ENCODE measurements at places on chromosomes 6 and 20. TPM values are rescaled to one million over a fixed set of nuclear protein-coding genes. Genes with fewer than 3 reads are reported as not detected.
A peak's percentile ranks its signal among the peaks of the same experiment; 100 is the strongest.

DNA sequence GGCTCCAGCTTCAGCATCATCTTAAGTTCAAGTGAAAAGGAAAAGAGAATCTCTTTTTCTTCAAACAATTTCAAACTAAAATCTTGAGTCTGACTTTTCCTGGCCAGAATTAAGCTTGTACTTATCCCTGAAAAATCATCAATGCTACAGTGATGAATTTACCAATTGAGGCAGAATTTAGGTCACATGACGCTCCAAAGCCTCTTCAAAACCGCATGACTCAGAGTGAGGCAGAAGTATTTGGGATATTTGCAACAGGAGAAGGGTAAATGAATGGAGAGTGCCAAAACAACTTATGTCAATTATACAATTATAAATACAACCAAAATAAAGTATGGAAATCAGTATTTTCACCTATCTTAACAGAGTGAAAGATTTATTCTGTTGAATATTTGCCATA, 515.5 kb downstream of the COL12A1 start:
- H3K27me3 ChIP-seq = no peaks in the 10 kb centered on the region
- no peak for DNase-seq
- no peak overlapping the region for H3K4me3 ChIP-seq

GRCh38 chr20:63432577-63433325, 39.7 kb downstream of the KCNQ2 start:
- no peak for DNase-seq
- peaks cover 13% of the 10 kb centered on the region for H3K27me3 ChIP-seq
- H3K36me3 ChIP-seq = no peaks in the 10 kb centered on the region
- peaks cover 8% of the 10 kb centered on the region for H3K4me1 ChIP-seq

DNA sequence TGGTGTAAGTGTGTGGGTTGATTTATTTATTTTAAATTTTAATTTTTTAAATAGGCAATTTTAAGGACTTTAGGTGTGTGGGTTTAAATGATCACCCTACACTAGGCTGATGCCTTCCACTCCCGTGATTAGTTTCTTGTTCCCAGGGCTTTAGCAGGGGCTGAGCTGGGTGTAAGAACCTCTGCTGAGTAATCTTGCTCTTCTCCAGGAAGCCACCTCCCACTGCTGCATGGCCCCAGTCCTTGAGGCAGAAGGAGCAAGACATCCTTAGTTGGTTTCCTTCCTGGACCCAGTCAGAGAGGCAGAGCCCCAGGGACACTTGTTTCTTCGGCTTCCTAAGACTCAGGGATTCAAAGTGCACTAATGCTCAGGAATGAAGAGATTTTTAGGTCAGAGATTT, 19.8 kb upstream of the CDC5L start:
- peaks cover 14% of the 10 kb centered on the region for H3K27me3 ChIP-seq
- H3K4me3 ChIP-seq = no peak overlapping the region
- H3K36me3 ChIP-seq = no peaks in the 10 kb centered on the region
- DNase-seq = peak; percentile 45
- no peak overlapping the region for H3K27ac ChIP-seq

RSPO3 gene
- total RNA-seq = not detected

SASH1 gene
- total RNA-seq = 0.03 TPM

GRCh38 chr6:15320693-15321092, 74.8 kb downstream of the JARID2 start:
- H3K27me3 ChIP-seq = no peaks in the 10 kb centered on the region
- H3K4me1 ChIP-seq = peaks cover 76% of the 10 kb centered on the region
- no peak overlapping the region for H3K4me3 ChIP-seq
- no peak for DNase-seq

DNA sequence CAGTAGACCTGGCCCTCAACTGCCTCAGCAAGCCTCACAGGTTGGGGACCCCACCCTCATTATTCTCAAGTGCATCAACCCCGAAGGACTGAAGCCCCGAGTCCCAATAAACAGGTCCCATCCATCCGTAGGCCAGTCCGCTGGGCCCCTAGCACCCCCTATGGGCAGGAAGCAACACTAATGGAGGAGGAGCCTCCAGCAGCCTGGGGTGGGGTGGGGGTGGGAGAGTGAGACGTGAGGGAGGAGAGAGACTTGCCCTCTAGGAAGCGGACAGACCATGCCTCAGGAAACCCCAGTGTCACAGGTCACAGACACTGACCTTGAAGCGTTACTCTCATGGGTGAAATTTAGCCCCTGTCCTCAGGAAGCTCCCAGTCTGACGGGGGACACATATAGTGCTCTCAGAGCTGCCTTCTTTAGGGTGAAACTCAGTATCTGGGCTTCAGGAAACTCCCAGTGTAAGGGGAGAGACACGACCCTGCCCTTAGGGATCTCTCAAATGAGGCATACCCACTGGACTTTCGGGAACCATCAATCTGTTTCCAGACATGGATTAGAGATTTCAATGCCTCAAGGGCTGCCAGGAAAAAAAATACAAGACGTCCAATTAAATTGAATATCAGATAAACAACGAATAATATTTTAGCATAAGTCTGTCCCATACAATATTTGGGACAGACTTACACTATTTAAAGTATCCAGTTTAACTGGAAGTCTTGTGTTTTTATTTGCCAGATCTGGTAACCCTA, 125.8 kb downstream of the MRPL14 start:
- peaks cover 10% of the 10 kb centered on the region for H3K4me1 ChIP-seq
- no peaks in the 10 kb centered on the region for H3K36me3 ChIP-seq
- no peak overlapping the region for H3K4me3 ChIP-seq
- H3K27ac ChIP-seq = no peak overlapping the region
- peaks cover 53% of the 10 kb centered on the region for H3K27me3 ChIP-seq

STMN3 gene
- total RNA-seq = 8.0 TPM

SLC2A4RG gene
- total RNA-seq = 69.9 TPM

- DNase-seq = no peak
- no peak overlapping the region for H3K4me3 ChIP-seq
- H3K27me3 ChIP-seq = peaks cover 47% of the 10 kb centered on the region
These were observed 10.0 kb upstream of the SLC4A11 start for GRCh38 chr20:3248993-3249347.

DNA sequence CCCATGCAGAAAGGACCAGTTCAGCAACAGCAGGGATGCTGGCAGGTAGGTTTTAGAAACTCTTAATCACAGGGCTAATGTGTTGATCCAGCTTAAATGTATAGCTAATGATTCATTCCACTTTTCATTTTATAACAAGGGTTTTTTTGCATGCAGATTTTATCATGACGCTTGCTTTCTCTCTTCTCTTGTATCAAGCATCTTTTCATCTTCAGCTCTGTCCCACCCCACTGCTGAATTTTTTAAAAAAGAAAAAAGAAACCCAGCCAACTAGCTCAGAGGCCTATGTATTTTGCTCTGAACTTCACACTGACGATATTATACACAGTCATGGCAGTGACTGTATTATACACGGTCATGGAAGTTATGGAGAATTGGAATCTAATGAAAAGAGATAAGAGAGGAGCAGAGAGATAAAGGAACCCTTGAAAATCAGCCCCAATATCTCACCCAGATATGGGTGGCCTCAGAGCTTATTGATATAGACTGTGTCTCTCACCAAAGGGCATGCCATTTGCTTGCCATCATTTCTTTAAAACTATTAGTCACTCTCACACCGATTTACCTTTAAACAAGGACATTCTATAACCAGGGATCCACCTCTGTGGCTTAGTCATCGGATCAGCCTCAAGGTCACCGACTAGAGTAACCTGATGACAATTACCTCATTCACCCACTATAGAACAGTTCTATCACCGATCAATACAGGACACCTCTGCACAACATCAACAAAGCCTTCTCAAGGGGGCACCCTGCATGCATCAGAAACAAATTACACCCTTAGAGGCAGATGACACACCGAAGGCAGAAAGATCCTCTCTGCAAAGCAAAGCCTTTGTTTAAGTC, 222.0 kb downstream of the ATXN1 start:
- H3K4me3 ChIP-seq = no peak overlapping the region
- H3K27ac ChIP-seq = no peak overlapping the region
- DNase-seq = no peak
- no peaks in the 10 kb centered on the region for H3K27me3 ChIP-seq
- peaks cover 11% of the 10 kb centered on the region for H3K36me3 ChIP-seq

DNA sequence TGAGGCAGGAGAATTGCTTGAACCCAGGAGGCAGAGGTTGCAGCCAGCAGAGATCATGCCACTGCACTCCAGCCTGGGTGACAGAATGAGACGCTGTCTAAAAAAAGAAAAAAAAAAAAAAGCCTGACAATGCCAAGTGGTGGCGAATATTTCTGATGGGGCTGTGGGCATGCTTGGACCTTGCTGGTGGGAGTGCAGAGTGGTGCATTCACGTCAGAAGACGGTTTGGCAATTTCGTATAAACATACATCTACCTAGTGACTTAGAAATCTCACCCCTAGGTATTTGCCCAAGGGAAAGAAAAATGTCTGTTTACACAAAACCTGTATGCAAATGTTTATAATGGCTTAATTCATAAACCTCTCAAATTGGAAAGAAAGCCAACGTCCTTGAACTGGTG, 33.6 kb downstream of the CTCFL start:
- DNase-seq = no peak
- H3K27ac ChIP-seq = no peak overlapping the region
- peaks cover 4% of the 10 kb centered on the region for H3K4me1 ChIP-seq
- H3K4me3 ChIP-seq = no peak overlapping the region

- no peaks in the 10 kb centered on the region for H3K4me1 ChIP-seq
- no peak overlapping the region for H3K27ac ChIP-seq
- H3K4me3 ChIP-seq = no peak overlapping the region
- DNase-seq = no peak
These were observed 13.1 kb downstream of the DNPH1 start for GRCh38 chr6:43216200-43216599.

- DNase-seq = no peak
- no peaks in the 10 kb centered on the region for H3K27me3 ChIP-seq
- H3K27ac ChIP-seq = peak overlapping the region; percentile 82
- H3K36me3 ChIP-seq = peaks cover 85% of the 10 kb centered on the region
- H3K4me1 ChIP-seq = peaks cover 61% of the 10 kb centered on the region
- H3K4me3 ChIP-seq = peak overlapping the region; percentile 94
These were observed 2.7 kb upstream of the ZNFX1 start for GRCh38 chr20:49280463-49281058.

LRRN4 gene
- not detected for total RNA-seq

BMP6 gene
- not detected for total RNA-seq

DNA sequence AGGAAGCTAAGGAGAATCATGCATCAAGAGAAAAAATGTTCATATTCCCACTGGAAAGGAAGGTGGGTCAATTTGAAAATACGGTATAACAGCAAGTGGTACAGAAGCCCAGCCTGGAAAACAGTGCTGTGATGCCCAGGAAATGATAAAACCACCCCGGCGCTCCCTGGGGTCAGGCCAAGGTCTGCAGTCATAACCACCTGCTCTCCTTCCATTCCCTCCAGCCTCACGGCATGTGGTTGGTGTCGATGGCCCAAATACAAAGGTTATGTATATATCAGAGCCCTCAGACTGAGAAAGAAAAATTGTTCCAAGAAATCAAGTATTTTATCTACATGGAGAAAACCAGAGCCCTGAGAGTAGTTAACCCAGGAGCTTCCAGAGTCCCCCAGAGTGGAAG, 208.1 kb upstream of the CDYL start:
- no peak for DNase-seq
- H3K27me3 ChIP-seq = peaks cover 4% of the 10 kb centered on the region
- H3K4me3 ChIP-seq = no peak overlapping the region
- no peaks in the 10 kb centered on the region for H3K4me1 ChIP-seq

DNA sequence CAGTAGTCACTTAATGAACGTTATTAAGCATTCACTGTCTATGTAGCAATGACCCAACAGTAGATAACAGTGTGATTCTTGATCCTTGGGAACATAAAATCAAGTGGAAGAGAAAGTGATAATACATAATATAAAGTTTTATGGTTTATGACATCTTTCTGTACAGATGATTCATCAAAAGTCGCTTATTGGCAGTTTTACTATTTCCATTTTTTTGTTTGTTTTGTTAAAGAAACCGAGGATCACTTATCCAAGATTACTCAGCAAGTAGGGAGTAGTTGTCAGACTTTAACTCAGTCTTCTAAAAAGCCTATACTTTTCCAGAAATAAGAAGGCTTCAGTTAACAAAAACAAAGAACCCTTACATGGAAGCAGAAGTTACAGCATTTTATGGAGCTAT, 260.8 kb downstream of the ZFAND3 start:
- H3K4me3 ChIP-seq = no peak overlapping the region
- H3K27ac ChIP-seq = no peak overlapping the region
- no peaks in the 10 kb centered on the region for H3K27me3 ChIP-seq
- no peak for DNase-seq
- H3K36me3 ChIP-seq = peaks cover 8% of the 10 kb centered on the region
- H3K4me1 ChIP-seq = no peaks in the 10 kb centered on the region

NMBR gene
- not detected for total RNA-seq

- peaks cover 41% of the 10 kb centered on the region for H3K4me1 ChIP-seq
- no peak for DNase-seq
These were observed 279.6 kb upstream of the PRDM1 start for GRCh38 chr6:105806486-105806920.

GRCh38 chr6:137768935-137769334, 98.1 kb upstream of the TNFAIP3 start:
- peaks cover 8% of the 10 kb centered on the region for H3K36me3 ChIP-seq
- no peak for DNase-seq
- H3K27me3 ChIP-seq = no peaks in the 10 kb centered on the region
- H3K4me3 ChIP-seq = no peak overlapping the region
- H3K27ac ChIP-seq = peak overlapping the region; percentile 87

DNA sequence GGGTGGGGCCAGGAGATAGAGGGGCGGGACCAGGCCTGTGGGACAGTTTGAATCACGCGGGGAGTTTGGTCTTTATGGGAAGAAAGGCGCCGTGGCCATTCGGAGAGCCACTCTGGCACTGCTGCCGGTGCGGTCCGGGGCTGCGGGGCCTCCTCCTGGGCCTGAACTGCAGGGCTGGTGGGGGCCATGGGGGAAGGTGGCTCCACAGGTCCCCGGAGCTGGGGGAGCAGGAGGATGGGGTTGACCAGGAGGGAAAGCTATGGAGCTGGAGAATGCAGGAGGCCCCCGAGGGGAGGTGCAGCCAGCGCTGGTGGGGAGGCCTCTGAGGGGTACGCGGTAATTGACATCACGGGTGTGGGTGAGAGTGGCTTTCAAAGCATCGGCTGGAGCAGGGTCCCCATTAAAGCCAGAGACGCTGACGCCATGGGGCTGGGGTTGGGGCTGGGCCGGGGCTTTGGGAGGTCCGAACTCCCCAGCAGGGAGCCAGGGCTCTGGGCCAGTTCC, 1.8 kb upstream of the BHLHE23 start:
- no peak for DNase-seq
- H3K4me1 ChIP-seq = peaks cover 22% of the 10 kb centered on the region
- H3K36me3 ChIP-seq = no peaks in the 10 kb centered on the region
